ENCODE measurements at places on chromosomes 4 and X. TPM values are rescaled to one million over a fixed set of nuclear protein-coding genes. Genes with fewer than 3 reads are reported as not detected.

The NWD2 gene
- total RNA-seq: not detected

The NRK gene
- total RNA-seq: not detected

The LRRC66 gene
- not detected for total RNA-seq

The SMPX gene
- not detected for total RNA-seq

The CDX4 gene
- total RNA-seq: not detected

The KLHL34 gene
- total RNA-seq: not detected

The TMEM31 gene
- not detected for total RNA-seq

Measured in A549 treated with Mapracorat at 1 μM for 4 hours (cell line).